ENCODE measurements at places on chromosomes 3 and 15. TPM values are rescaled to one million over a fixed set of nuclear protein-coding genes. Genes with fewer than 3 reads are reported as not detected.

The GP5 gene
- polyA plus RNA-seq = 0.09 TPM

The KY gene
- polyA plus RNA-seq = not detected

The STARD5 gene
- 2.3 TPM for polyA plus RNA-seq

The MPI gene
- polyA plus RNA-seq = 16.9 TPM

The CSPG5 gene
- polyA plus RNA-seq = 2.1 TPM

The JMJD7 gene
- polyA plus RNA-seq = 8.5 TPM

The ELL3 gene
- polyA plus RNA-seq = 0.90 TPM

The MAP6D1 gene
- polyA plus RNA-seq = 0.70 TPM
